Peyer's patch (tissue), 4 donors: ENCODE measurements at places on chromosomes 12 and 14.

GRCh38 chr12:126747530-126748149, 1519.3 kb upstream of the TMEM132C start:
- no peak overlapping the region for H3K4me3 ChIP-seq
- peak; percentile 65 for DNase-seq
- H3K4me1 ChIP-seq = no peaks in the 10 kb centered on the region
- no peaks in the 10 kb centered on the region for H3K36me3 ChIP-seq

DNA sequence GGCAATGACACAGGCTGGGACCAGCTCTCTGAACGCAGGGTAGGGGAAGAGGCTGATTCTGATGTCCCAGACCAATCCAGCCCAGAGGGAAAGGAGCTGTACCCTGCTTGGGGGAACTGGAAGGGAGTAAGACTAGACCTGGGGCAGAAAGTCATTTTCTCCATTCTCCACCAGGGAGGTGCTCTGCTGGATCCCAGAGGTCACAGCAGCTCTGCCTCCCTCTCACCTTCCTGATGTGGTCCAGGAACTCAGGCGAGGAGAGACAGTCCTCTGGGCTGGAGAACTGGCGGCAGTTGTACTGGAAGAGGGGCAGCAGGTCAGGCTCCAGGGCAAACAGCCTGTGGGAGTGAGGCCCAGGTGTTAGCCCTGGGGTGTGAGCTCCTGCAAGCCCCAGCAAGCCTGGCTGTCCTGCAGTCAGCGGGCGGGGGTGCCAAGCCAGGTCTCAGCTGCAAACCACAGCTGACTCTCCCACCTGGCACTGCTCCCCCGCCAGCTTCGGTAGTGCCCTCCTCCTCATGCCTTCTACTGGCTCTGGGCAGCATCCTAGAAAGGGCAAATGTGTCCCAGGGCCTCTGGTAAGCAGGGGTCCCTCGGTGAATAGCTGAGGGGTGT, 1.9 kb downstream of the NGB start:
- no peak for DNase-seq
- no peaks in the 10 kb centered on the region for H3K36me3 ChIP-seq
- no peaks in the 10 kb centered on the region for H3K27me3 ChIP-seq
- no peak overlapping the region for H3K4me3 ChIP-seq
- H3K4me1 ChIP-seq = peaks cover 5% of the 10 kb centered on the region
- no peak overlapping the region for H3K27ac ChIP-seq

- H3K4me3 ChIP-seq = no peak overlapping the region
- no peaks in the 10 kb centered on the region for H3K4me1 ChIP-seq
- no peaks in the 10 kb centered on the region for H3K27me3 ChIP-seq
- DNase-seq = no peak
These were observed 29.5 kb upstream of the TDRD9 start for GRCh38 chr14:103898711-103899110.

DNA sequence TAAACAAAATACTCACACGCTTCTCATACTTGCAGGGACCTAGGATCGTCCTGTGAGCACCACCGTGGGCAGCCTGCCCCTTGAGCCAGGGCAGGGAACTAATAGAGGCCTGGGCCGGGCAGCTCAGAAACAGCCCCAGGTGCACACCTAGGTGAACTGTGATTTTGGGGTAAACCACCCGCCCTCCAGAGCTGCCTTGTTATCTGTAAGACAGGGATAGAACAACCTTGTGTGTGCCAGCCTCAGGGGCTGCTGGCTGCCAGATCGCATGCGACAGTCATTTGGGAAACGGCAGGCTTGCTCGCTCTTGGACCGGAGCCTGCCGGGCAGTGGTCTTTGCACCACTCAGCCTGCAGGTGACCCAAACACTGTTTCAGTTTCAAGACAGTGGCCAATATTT, 86.8 kb downstream of the ADGRD1 start:
- no peaks in the 10 kb centered on the region for H3K36me3 ChIP-seq
- no peak for DNase-seq
- no peak overlapping the region for H3K27ac ChIP-seq
- H3K27me3 ChIP-seq = no peaks in the 10 kb centered on the region

DNA sequence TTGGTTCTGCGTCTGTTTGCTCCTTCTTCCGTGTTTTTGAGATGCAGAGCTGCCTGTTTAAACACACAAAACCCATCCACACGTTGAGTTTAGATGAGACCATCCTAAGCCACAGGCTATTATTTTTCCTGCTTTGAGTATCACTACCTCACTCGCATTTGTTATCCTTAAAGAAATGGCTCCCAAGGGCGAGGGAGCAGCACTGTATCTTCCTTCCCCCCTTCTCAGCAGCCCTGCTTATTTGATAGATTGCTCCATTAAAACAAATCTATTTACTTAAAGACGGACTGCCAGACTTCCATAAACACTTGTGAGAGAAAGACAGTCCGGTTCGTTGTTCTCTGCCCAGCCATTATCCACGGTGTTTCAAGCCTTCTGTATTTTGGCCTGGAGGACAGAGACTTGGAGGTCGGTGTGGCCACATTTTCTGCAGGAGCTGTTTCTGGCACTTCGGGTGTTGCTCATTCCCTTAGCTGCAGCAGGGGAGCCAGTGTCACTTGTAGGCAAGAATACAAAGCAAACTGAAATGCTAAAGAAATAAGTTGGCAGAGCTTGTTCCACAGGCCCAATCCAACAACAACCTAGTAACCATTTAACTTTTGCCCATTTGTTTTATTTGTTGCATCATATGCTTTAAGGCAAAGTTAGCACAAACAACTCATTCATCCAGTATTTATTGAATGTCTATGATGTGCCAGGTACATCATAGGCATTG, 275.4 kb downstream of the TTC6 start:
- no peaks in the 10 kb centered on the region for H3K27me3 ChIP-seq
- H3K4me3 ChIP-seq = no peak overlapping the region
- H3K4me1 ChIP-seq = no peaks in the 10 kb centered on the region
- no peak for DNase-seq
- H3K27ac ChIP-seq = no peak overlapping the region

DNA sequence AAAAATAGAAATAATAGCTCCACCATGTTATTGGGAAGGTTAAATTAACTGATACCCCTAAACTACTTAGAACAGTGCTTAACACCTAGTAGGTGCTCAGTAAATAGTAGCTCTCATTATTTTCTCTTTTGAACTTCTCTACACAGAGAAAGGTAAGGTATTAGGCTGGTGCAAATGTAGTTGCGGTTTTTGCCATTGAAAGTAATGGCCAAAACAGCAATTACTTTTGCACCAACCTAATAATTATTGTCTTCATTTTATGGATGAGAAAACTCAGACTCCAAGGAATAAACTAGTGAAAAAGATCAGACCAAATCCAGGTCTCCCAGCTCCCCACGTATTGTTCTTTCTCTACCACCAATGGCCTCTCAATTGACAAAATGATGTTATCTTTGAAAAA, 157.2 kb upstream of the TMPO start:
- DNase-seq = no peak
- no peaks in the 10 kb centered on the region for H3K36me3 ChIP-seq
- H3K27me3 ChIP-seq = no peaks in the 10 kb centered on the region
- no peak overlapping the region for H3K4me3 ChIP-seq
- no peak overlapping the region for H3K27ac ChIP-seq
- no peaks in the 10 kb centered on the region for H3K4me1 ChIP-seq

- H3K36me3 ChIP-seq = no peaks in the 10 kb centered on the region
- H3K27me3 ChIP-seq = no peaks in the 10 kb centered on the region
- H3K4me1 ChIP-seq = no peaks in the 10 kb centered on the region
- no peak overlapping the region for H3K27ac ChIP-seq
These were observed 869.2 kb downstream of the TMEM121 start for GRCh38 chr14:106395456-106396050.

- H3K27ac ChIP-seq = no peak overlapping the region
- H3K36me3 ChIP-seq = no peaks in the 10 kb centered on the region
- H3K4me1 ChIP-seq = no peaks in the 10 kb centered on the region
- no peak for DNase-seq
- no peak overlapping the region for H3K4me3 ChIP-seq
These were observed 10.9 kb upstream of the PIK3C2G start for GRCh38 chr12:18250313-18250916.

DNA sequence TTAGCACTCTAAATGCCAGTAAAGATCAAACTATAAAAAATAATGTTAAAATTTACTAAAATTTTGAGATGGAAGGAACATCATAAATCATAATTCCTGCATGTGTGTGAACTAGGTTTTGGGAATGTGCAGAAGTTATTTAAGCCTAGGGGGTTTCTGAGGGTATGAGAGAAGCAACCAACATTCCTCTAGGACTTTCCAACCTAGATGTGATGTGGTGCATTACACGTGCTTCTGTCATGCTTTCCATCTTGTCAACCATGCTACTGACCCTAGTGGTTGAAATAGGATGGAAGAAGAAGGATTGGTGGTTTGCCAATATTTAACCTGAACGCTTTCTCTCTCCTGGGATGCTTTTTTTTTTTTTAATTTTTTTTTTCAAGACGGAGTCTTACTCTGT, 209.3 kb downstream of the AEBP2 start:
- H3K27ac ChIP-seq = no peak overlapping the region
- H3K27me3 ChIP-seq = no peaks in the 10 kb centered on the region
- H3K4me1 ChIP-seq = no peaks in the 10 kb centered on the region
- H3K4me3 ChIP-seq = no peak overlapping the region
- no peak for DNase-seq
- H3K36me3 ChIP-seq = no peaks in the 10 kb centered on the region

- H3K36me3 ChIP-seq = no peaks in the 10 kb centered on the region
- DNase-seq = no peak
- H3K4me1 ChIP-seq = no peaks in the 10 kb centered on the region
- H3K27ac ChIP-seq = no peak overlapping the region
These were observed 25.9 kb upstream of the PRKD1 start for GRCh38 chr14:29953501-29953900.

DNA sequence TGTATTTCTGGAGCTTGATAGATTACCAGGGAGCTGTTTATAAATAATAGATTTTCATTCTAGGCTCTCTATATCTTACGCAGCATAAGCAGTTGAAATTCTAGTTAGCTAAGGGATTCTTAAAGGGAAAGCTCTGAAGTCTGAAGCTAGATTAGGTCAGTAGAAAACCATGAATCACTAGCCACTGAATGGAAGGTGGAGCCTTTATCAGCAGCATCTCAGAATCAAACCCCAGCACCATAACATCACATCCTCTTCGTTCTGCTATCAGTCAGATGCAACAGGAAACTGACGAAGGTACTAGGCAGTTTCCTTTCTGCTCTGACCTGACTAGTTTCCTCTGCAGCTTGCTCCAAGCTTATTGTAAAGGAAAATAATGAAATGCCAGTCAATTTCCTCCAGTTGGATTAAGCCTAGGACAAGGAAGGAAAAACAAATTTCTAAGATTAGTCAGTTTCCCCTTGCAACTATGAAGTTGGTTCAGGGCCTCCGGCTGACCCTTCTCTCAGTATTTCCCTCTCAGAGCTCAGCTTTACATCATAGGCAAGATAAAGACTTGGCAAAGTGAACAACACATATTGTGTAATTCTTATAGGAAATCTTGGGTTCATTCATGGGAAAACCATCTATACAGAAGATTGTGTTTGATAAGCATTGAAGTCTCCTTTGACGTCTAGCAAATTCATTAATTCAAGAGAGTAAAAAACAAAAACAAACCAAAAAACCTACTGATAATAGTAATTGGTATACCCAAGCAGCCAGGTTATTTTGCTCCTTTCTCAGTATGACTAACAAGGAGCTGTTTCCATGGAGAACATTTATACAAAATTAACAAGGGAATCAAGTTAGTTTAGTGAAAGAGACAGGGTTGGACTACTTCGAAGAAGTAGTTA, 43.4 kb upstream of the CFAP54 start:
- no peaks in the 10 kb centered on the region for H3K36me3 ChIP-seq
- DNase-seq = no peak
- no peak overlapping the region for H3K4me3 ChIP-seq
- H3K27me3 ChIP-seq = no peaks in the 10 kb centered on the region

- H3K27ac ChIP-seq = no peak overlapping the region
- no peaks in the 10 kb centered on the region for H3K4me1 ChIP-seq
- no peaks in the 10 kb centered on the region for H3K27me3 ChIP-seq
These were observed 551.2 kb upstream of the SEL1L start for GRCh38 chr14:82084813-82085212.

DNA sequence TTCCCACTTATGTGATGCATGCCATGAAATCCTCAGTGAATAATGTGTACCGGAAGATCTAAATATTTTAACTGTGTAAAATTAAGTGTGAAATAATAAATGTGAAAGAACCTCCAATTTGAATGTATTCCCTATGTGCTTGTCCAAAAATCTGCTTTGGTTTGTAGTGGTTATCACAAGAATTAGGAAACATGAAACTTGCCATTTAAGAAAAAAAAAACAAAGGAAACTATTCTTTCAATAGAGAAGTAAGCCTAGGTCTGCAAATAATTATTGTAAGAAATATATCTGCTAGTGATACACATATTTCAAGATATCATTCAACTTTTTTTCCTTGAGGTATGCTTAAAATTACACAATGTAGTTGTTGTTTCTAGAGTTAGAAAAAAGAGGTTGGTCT, 500.4 kb downstream of the SLC6A15 start:
- no peaks in the 10 kb centered on the region for H3K4me1 ChIP-seq
- no peak for DNase-seq
- H3K27me3 ChIP-seq = no peaks in the 10 kb centered on the region
- no peak overlapping the region for H3K27ac ChIP-seq
- no peaks in the 10 kb centered on the region for H3K36me3 ChIP-seq

DNA sequence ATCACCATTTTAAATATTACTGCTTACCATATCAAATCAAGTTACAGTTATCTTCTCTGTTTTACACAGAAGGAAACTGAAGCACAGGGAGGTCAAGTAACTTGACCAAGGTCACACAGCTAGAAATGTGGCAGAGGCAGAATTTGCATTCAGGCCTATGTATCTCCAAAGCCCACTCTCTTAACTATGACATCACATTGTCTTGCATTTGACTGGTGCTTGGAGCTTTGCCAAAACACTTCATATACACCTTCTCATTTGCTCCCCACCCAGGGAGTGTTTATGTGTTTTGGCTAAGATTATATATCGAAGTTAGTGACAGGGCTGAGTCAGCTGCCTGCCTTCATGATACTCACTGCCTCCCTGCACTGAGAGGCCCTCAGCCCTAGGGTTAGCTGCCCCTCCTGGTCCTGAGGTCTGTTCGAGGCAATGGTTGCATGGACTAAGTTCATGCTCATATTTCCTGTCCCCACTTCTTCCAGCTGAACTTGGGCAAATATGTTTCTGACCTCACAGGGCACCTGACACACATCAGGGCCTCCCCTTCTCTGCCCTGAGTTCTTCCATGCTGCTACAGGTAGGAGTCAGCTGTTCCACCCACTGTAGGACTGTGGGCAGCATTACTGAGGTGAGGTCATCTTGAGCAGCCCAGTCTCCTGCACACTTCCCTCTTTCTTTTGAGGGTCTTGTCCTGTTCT, 1.8 kb downstream of the GALNT6 start:
- peaks cover 7% of the 10 kb centered on the region for H3K27me3 ChIP-seq
- H3K27ac ChIP-seq = no peak overlapping the region
- H3K4me1 ChIP-seq = peaks cover 4% of the 10 kb centered on the region
- DNase-seq = no peak
- no peak overlapping the region for H3K4me3 ChIP-seq
- H3K36me3 ChIP-seq = no peaks in the 10 kb centered on the region

- H3K4me3 ChIP-seq = no peak overlapping the region
- no peaks in the 10 kb centered on the region for H3K36me3 ChIP-seq
- no peak overlapping the region for H3K27ac ChIP-seq
- no peak for DNase-seq
These were observed 1212.9 kb downstream of the BCL11B start for GRCh38 chr14:98059106-98059505.
